ENCODE measurements at places on chromosomes 4 and X. TPM values are rescaled to one million over a fixed set of nuclear protein-coding genes. Genes with fewer than 3 reads are reported as not detected.

Gene CTAG1B
- not detected for total RNA-seq

Gene SMR3B
- not detected for total RNA-seq

Gene UGT2A1
- total RNA-seq: not detected

Gene SOD3
- total RNA-seq: 65.3 TPM

Gene PDCL2
- total RNA-seq: not detected

Gene HOPX
- 0.36 TPM for total RNA-seq

Gene PARM1
- total RNA-seq: 0.63 TPM

Gene CXXC4
- not detected for total RNA-seq

Gene LRAT
- 0.57 TPM for total RNA-seq

Gene FGF16
- 1.8 TPM for total RNA-seq

Gene OTUD6A
- not detected for total RNA-seq

Gene XK
- total RNA-seq: not detected

Gene HSFX4
- not detected for total RNA-seq

Gene GSPT2
- total RNA-seq: 9.8 TPM

Gene PNMA6A
- 1.3 TPM for total RNA-seq

Gene MAGEB17
- total RNA-seq: not detected

Gene REELD1
- not detected for total RNA-seq

Gene REST
- 50.6 TPM for total RNA-seq

Gene CT45A2
- not detected for total RNA-seq

Gene NSD2
- total RNA-seq: 84.7 TPM

Gene BTK
- not detected for total RNA-seq

Gene SSX2
- total RNA-seq: not detected

Gene CACNA1F
- total RNA-seq: not detected

Gene GAGE12F
- not detected for total RNA-seq

Gene ZNF275
- total RNA-seq: 10.1 TPM

Gene CDX4
- total RNA-seq: not detected

Gene SPANXN3
- not detected for total RNA-seq

Gene GAGE10
- total RNA-seq: not detected

Gene PPA2
- 78.9 TPM for total RNA-seq

Gene SPACA5B
- total RNA-seq: not detected

Gene SUPT20HL2
- total RNA-seq: not detected

Gene PHEX
- total RNA-seq: 5.6 TPM

Gene GPC3
- 16.4 TPM for total RNA-seq

Gene LRP2BP
- total RNA-seq: 0.74 TPM

Gene MAGEA6
- not detected for total RNA-seq

Gene WDR17
- 2.6 TPM for total RNA-seq

Gene FREM3
- not detected for total RNA-seq

Gene ETDB
- not detected for total RNA-seq

Gene IL3RA
- total RNA-seq: 0.09 TPM

Gene SCML2
- 1.5 TPM for total RNA-seq

Gene GLOD5
- total RNA-seq: not detected

Gene HERC6
- total RNA-seq: 4.9 TPM

Gene PNMA6F
- not detected for total RNA-seq

Gene FMR1
- 49.6 TPM for total RNA-seq

Gene PABPC4L
- total RNA-seq: 2.2 TPM

All from fibroblast of the aortic adventitia (primary cell).